ENCODE measurements at places on chromosomes 3 and 15. TPM values are rescaled to one million over a fixed set of nuclear protein-coding genes. Genes with fewer than 3 reads are reported as not detected.
A peak's percentile ranks its signal among the peaks of the same experiment; 100 is the strongest.

- DNase-seq, result no peak
These were observed 44.6 kb downstream of the PTPN23 start for GRCh38 chr3:47425383-47425778.

Gene MST1
- total RNA-seq, result 5.1 TPM

GRCh38 chr15:41828807-41829141, 882 bp downstream of the JMJD7 start:
- no peak for DNase-seq

Gene CHRNA5
- total RNA-seq, result not detected

GRCh38 chr3:149536429-149536828, 61.9 kb downstream of the TM4SF4 start:
- peak; percentile 57 for DNase-seq

- DNase-seq, result no peak
These were observed 7.8 kb upstream of the PTX3 start for GRCh38 chr3:157428853-157429252.

- no peak for DNase-seq
These were observed 53.0 kb downstream of the SUCLG2 start for GRCh38 chr3:67601385-67601784.

DNA sequence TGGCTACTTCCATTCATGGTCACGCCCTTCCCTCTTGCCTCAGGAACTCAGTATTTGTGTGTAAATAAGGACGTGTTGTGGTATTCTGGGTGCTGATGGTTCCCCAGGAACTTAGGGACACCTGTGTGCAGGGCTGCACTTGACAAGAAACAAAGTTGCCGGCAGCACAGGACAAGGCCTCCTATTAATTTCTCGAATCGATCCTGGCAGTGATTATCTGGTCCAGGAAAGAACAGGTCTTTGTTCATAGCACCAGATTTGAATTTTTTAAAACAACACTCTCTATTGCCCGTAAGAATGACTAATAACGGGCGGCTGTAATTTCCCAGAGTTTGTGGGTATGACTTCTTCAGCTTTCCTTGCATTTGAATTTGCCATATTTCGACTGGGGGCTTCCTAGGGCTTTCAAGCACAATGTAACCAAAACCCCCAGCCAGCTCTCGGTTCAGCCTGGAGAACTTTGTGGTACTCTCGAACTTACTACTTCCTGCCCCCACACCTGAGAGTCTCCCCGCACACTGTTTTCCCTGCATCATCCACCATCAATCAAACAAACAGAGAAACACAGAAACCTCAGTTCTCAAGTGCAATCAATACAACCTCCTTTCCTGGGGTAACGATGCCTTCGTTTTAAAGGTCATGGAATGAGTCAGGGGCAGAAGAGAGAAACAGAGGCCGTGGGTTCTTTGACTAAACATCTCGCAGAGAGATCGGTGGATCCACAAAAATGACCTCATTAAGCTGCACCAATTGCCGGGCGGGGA, 241.7 kb upstream of the ICE2 start:
- DNase-seq, result no peak

Gene TTC23
- 54.1 TPM for total RNA-seq

Gene SAXO2
- total RNA-seq, result 0.26 TPM

Gene GOLGA6L26
- total RNA-seq, result not detected

DNA sequence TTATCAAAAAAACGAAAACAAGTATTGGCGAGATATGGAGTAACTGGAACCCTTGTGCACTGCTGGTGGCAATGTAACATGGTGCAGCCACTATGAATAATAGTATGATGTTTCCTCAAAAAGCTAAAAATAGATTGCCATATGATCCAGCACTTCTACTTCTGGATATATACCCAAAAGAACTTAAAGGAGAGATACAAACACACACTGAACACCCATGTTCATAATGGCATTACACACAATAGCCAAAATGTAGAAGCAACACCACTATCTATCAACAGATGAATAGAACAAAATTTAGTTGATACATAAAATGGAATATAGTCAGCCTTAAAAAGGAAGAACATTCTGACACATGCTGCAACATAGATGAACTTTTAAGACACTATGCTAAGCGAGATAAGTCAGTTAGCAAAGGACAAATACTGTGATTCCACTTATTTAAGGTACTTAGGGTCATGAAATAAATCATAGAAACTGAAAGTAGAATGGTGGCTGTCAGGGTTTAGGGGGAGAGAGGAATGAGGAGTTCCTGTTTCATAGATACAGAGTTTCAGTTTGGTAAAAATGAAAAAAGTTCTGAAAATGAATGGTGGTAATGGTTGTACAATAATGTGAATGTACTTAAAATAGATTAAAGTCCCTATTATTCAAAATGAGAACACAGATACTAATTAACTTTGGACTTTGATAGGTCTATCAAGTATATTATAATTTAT, 59.4 kb upstream of the IMPG2 start:
- no peak for DNase-seq

GRCh38 chr15:35627696-35628095, 81.7 kb upstream of the DPH6 start:
- no peak for DNase-seq

Gene HTR3D
- total RNA-seq, result not detected

Gene IDH3A
- total RNA-seq, result 94.1 TPM

Gene NR1D2
- 82.0 TPM for total RNA-seq

DNA sequence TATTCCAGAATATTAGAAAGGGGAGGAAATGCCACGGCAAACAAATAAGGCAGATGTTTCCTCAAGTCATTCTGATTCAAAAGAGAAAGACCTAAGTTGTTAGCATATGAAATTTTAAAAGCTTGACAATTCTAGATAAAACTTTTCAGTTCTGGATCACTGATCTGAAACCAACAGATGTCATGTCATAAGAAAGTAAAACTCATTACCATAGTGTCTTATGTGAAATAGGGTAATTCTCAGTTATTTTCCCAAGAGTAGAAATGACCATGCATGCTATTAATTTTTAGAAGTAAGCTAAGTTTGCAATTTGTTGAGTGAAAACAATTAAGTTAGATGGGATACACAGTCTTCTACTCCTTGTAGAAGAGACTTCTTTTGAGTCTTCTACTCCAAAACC, 630.3 kb downstream of the NAALADL2 start:
- DNase-seq, result no peak

GRCh38 chr3:37183976-37184375, 9.6 kb upstream of the LRRFIP2 start:
- no peak for DNase-seq

Gene ACTC1
- 2.4 TPM for total RNA-seq

Gene SIDT1
- 1.8 TPM for total RNA-seq

Data from uterus (tissue), 4 donors.